RPMI7951 (cell line): ENCODE measurements at places on chromosomes 2 and 18. TPM values are rescaled to one million over a fixed set of nuclear protein-coding genes. Genes with fewer than 3 reads are reported as not detected.

Gene BBS5
- 2.2 and 3.1 TPM in 2 replicates for total RNA-seq

DNA sequence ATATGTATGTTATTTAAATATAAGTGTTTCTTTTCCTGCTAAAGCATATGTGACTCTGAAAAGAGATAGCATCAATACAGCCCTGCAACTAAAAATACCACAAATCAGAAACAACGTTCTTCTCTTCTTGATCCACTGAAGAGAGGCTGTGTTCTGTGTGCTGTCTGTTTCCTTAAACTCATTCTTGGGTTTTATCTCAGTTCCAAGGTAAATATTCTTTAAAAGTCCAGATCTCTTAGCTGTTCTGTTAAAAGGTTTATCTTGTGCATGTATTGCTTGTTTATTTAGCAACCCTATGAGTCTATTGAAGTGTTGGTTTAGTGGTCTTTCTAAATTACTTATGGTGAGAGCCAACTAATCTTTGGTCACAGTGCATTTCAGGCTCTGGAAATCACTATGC is 173.3 kb upstream of the NT5C1B start:
- DNase-seq = peak; percentile 28

DNA sequence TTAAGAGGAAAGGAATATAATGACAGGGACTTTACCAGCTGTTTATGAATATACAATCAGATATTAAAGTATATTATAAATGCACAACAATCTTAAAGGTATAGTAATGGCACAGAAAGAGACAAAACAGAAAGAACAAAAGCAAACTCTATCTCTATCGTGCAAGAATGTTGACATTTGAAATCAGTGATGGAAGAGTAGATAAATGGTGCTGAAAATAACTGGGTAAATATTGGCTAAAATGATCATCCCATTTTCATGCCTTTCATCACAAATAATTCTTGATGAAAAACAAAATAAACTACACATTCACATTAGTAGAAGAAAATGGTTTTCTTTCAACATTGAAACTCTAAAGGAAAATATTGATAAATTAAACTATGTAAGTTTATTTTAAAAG is 495.9 kb downstream of the IRS1 start:
- no peak for DNase-seq

Gene KCNK3
- 1.1 and 2.3 TPM in 2 replicates for total RNA-seq

Gene OSR1
- total RNA-seq = 3.6 and 3.8 TPM in 2 replicates

Gene HADHB
- 110 and 121 TPM in 2 replicates for total RNA-seq

GRCh38 chr18:57789759-57790158 is 13.4 kb downstream of the ATP8B1 start:
- no peak for DNase-seq

DNA sequence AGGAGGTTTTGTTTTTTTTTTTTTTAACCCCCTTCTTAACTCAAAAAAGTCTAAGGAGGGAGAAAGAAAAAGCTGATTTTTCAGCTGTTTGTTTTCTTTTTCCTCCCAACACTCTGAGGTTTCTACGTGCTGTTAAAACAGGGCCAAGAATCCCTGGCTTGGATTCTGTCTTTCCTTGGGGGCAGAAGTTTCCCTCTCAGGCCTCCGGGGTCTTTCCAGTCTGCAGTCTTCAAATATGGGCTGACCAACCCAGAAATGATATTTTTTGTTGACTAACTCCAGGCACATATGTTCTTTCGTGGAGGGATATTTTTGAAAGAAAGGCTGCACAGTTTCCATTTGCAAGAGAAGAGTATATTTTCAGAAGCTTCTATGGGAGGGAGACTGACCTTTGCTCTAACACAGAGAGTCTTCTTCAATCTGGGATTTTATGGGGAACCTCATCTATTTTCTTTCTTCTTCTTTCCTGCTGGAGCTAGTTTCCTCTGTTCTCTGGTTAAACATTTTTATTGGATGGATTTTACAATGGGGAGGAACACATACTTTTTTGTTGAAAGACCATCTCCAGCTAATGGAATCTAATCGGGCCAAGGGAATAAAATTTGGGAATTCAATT is 93.3 kb upstream of the SPRED2 start:
- DNase-seq = no peak

- DNase-seq = peak; percentile 46
Measured at GRCh38 chr2:176418768-176419167, 149.5 kb downstream of the MTX2 start.
